ENCODE measurements at places on chromosomes 16 and 17.

GRCh38 chr16:11966173-11966572, 1.2 kb downstream of the TNFRSF17 start:
- no peak for DNase-seq

DNA sequence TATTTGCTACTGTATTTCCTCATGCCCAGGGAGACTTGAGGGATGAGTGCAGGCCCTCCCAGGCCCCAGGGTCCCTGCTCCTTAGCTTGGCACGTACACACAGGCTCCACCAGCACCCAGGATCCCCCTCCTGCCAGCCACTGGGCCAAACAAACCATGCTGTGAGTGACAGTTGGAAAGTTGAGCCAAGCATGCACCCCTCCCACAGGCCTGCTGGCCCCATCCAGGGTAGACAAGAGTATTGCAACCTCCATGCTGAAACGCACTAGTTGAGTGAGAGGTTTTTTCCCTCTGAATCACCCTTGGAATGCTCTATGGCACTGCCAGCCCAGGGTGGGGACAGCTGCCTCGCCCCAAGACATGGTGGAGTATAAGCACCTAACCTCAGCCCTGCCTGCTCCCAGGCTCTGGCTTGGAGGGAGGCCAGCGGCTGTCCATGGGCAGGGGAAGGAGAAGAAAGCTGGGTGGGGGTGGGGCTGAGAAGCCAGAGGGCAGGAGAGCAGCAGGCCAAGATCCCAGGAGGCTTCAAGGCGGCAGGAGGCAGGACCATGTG, 49.6 kb downstream of the PITPNM3 start:
- DNase-seq: no peak

DNA sequence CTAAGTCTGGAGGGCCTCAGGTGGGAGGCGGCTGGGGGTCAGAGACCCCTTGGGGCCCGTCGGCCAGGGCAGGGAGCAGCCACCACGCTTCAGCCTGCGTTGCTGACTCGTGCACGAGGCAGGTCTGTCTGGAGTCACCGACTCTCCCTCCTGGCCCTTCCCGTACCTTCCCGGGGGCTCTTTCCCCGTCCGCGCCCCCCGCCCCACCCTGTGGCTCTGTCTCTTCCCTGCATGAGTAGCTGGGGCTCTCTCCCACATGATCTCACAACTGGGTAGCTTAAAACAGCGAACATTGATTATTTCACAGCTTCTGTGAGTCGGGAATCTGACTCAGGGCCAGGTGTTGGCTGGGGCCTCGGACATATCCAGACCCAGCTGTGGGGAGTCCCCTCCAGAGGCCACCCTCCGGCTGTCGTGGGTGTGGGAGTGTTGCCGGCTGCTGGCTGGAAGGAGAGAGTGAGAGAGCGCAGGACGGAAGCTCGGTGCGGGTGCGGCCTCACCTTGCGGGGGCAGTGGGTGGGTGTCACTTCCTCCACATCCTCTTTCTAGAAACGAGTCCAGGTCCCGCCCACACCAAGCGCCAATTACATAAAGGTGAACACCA, 17.3 kb downstream of the BAHCC1 start:
- DNase-seq: no peak

- no peak for DNase-seq
Measured at GRCh38 chr17:17628388-17629008, 37.0 kb upstream of the PEMT start.

- DNase-seq: no peak
Measured at GRCh38 chr16:17358846-17359245, 111.9 kb downstream of the XYLT1 start.

Data from NCI-H748 treated with DMSO at 0.1 percent for 48 hours (cell line).